Kidney epithelial cell (primary cell): ENCODE measurements at places on chromosomes 11 and 22. TPM values are rescaled to one million over a fixed set of nuclear protein-coding genes. Genes with fewer than 3 reads are reported as not detected.
A peak's percentile ranks its signal among the peaks of the same experiment; 100 is the strongest.

DNA sequence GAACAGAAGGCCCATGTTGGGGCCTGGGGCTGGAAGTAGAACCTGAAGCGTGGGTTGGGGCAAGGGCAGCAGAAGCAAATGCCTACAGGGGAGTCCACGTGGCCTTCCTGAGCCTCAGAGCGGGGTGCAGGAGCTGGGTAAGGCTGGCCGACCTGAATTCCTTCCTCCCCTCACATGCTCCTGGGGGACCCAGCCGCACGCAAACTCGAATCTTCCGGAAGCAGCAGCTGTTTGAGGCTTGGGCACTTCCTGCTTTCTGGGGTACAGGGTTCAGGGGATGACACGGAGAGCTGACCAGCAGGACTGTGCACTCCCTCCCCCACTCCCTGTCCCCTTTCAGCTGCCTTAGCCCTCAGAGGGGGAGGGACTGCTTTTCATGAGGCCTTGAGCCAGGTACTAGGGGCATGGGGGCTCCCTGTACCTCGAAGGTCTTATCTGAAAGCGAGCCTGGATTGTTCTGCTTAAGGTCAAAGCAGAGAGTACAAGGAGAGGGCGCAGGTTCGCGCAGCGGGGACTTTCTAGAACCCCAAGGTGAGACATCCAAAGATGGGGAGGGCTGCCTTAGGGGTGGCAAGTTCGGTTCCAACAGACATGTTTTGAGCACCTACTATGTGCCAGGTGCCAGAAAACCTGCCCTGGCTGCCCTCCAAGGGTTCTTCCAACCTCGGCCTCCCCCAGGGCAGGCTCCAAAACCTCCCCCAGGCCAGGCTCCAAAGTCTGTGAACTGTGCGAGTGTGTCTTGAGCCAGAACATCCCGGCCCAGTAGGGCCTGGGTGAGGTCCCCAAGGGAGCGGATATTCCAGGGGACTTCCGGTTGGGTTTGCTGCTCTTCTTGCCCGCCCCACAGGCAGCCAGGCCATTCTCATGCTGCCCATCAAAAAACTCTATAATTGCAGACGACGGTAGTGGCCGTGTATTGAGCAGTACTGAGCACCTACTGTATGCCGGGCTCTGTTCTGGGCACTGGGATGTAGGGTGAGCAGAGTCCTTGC is 1.7 kb downstream of the NCF4 start:
- no peak for DNase-seq

Gene TMEM191C
- 4.8 and 6.7 TPM in 2 replicates for total RNA-seq

- DNase-seq = no peak
These were observed 65.9 kb downstream of the KREMEN1 start for GRCh38 chr22:29138556-29139305.

Gene OR4B1
- total RNA-seq = not detected in 2 replicates

- DNase-seq = no peak
These were observed at the start of gene MAPK12 for GRCh38 chr22:50261615-50262459. Gene MAPK12, minus strand, starts transcription at chr22:50261683. Its CDS starts 174 bp downstream, at chr22:50261509.

DNA sequence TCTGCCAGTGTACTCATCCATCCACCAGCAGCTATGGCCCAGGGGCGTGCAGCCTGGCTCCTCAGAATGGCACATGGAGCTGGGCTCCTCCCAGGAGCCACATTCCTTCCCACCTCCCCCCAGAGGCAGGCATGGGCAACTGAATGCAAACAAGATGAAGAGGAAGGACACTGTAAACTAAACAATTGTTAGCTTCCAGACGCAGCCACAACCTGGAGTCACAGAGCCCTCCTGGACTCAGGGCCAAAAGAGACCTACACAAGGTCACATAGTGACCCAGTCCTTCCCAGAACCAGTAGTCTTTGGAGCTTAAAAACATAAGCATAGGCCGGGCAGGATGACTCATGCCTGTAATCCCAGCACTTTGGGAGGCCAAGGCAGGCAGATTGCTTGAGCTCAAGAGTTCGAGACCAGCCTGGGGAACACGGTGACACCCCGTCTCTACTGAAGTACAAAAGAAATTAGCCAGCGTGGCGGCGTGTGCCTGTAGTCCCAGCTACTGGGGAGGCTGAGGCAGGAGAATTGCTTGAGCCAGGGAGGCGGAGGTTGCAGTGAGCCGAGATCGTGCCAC is 30.7 kb upstream of the CLDN5 start:
- no peak for DNase-seq

DNA sequence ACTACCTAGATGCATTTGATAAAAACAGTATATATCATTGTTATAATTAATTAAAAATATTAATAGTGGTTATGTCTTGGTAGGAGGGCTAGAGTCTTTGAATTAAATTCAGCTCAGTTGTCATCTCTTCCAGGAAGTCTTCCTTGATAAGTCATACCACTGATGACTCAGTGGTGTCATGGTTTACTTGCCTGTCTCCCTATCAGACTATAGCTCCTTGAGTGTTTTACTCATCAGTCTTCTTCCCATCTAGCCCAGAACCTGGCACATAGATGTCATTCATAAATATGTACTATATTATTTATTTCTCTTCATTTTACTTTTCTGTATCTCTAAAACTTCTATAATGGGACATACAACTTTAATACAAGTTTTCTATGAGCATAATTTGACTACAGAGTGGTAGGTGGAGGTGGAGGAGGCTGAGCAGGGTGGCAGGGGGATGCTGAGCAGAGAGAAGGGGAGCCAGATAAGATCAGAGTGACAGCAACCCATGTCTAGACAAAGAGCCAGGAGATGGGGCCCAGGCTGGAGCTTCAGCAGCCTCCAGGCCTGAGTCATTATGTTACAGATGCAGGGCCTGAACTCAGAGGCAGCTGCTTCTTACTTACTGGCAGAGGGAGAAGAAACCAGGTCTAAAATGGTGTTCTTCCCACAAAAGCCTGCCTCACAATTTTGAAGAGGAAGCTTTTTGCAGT is 82.3 kb upstream of the PHOX2A start:
- DNase-seq = peak; percentile 31

DNA sequence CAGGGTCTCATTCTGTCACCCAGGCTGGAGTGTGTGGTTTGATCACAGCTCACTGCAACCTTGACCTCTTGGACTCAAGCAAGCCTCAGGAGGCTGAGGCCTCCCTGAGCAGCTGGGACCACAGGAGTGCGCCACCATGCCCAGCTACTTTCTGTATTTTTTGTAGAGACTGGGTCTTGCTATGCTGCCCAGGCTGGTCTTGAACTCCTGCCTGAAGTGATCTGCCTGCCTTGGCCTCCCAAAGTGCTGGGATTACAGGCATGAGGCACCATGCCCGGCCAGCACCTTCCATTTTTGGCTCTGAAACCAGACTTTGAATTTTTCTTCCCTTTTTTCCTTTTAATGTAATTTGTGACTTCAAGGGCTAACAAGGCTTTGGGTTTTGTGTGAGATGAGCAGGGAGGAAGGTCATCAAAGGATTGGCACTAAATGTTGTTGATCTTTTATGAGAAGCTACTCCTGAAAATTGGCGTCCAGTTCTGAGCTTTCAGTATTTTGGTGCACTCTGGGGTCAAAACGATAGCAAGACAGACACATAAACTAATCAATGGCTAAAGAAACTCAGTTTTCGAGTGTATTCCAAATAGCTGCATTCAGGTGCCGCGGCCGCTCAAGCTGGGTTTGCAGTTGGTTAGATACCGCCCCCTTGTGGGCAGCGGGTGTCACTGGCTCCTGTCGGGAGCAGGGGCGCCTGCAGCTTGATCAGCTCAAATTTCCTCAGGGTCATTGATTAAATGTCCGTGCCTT is 51.9 kb upstream of the CLMP start:
- DNase-seq = peak; percentile 41

DNA sequence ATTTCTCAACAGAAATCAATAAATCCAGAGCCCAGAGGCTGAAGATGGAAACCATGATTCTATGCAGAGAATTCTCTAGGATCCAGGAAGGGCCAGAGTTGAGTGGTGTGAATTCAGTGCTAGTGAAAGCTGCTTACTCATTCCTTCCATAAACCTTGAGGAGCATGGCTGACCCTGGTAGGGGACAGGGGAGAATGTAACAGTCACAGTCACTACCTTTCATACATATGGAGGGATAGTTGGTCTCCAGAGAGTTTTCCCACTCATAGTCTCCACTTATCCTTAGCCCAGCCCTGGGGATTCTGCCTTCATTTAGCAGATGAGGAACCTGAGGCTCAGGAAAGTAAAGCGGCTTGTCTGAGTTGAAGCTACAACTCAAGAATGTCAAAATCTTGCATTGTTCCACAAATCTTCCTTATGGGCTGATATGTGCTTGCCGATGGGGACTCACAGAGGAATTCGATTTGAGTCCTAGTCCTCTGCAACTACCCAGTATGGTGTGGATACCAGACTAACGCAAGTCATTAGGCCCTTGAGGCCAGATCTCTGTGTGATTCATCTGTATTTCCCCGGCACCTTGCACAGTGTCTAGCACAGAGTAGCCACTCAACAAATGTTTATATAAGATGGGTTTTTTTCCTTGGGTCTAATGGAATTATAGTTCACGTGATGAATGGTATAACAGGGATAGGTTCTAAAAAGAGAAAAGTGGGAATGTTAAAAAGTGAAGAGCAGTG is 3.7 kb upstream of the ANAPC15 start:
- no peak for DNase-seq

DNA sequence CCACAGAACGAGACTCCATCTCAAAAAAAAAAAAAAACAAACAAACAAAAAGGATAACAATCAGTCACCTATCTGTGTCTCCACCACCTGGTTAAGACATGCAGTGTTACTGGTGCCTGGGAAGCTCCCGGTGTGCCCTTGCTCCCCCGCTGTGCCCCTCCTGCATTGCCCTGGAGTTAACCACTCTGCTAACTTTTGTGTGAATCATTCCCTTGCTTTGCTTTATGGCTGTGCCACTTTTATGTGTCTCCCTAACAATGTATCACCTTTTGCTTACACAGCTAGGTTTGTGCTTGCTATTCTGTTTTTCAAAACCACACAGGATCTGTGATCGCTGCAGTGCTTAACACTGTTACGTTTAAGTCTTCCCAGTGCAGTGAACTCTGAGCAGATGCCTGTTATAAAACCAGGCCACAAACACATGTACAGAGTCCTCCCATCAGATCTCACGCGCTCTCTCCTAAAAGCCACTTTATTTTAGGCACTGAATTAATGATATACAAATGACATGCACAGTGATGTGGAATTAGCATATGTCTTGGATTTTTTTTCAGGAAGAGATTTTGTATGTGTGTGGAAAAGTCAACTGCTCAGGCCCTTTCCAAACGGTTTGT is 69.9 kb downstream of the BUD13 start:
- DNase-seq = peak; percentile 21

DNA sequence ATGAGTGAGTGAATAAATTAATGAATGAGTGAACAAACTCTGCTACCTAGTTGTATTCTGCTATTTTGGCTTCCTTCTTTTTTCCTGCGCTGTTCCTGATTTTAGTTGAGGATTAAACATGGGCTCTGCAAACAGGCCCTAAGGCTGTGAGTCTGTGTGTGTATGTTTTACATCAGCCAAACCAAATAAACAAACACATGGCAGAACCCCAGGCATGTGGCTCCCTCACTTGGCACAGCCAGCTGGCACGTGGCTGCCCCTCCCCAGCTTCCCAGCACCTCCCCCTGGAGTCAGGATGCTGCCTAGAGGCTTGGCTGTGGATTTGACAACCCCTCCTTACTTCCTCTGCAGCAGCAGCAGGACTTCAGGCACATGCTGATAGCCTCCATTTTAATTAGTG is 593.2 kb downstream of the INSC start:
- no peak for DNase-seq

DNA sequence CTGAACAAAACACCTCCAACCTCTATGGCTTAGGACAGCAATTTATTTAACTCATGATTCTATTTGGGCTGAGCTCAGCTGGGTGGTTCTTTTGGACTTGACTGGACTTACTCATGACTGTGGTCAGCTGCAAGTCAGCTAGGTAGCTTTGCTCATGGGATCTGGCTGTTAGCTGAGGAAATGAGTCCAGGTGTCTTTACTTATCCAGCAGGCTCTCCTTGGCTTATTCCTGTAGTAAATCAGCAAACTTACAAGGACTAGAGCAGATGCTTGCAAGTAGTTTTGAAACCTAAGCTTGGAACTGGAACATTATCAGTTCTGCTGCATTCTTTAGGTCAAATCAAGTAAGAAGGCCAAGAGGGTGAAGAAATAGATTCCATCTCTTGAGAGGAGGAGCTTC is 8.0 kb upstream of the HIKESHI start:
- no peak for DNase-seq

Gene MUC6
- total RNA-seq = under 0.01 TPM in 1 of 2 replicates, not detected in the other

Gene DLG2
- 0.75 and 1.8 TPM in 2 replicates for total RNA-seq

Gene SHANK3
- 3.8 and 6.0 TPM in 2 replicates for total RNA-seq

GRCh38 chr11:8967184-8967583 is 2.9 kb upstream of the TMEM9B start:
- DNase-seq = no peak

- no peak for DNase-seq
These were observed 44.1 kb downstream of the MYH9 start for GRCh38 chr22:36343720-36344105.

- no peak for DNase-seq
These were observed 158.2 kb upstream of the GUCY1A2 start for GRCh38 chr11:107176148-107177105.

Gene IPO7
- total RNA-seq = 95.1 and 109 TPM in 2 replicates

DNA sequence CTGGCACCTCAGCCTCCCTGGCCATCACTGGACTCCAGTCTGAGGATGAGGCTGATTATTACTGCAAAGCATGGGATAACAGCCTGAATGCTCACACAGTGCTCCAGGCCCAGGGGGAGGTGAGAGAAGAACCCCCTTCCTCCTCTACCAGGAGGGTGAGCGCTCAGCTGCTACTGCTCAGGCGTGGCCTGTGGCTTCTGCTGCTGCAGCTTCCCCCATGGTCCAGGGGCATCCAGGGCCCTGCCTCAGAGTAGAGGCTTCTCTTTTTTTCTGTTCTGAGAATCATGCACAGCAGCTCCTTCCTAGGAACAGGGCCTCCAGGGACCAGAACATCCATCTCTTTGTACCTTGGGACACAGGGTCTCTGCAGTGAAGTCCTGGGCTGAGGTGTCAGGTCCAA is 83.1 kb downstream of the VPREB1 start:
- no peak for DNase-seq

GRCh38 chr11:69923641-69924307 is 104.6 kb upstream of the FGF3 start:
- no peak for DNase-seq

Gene H19
- total RNA-seq = 56.9 and 78.8 TPM in 2 replicates

Gene GSTT2B
- total RNA-seq = 3.4 and 3.8 TPM in 2 replicates

Gene KRTAP5-9
- total RNA-seq = not detected in 2 replicates

- DNase-seq = no peak
These were observed 26.9 kb downstream of the BLID start for GRCh38 chr11:122089111-122089510.

- no peak for DNase-seq
These were observed 125.2 kb downstream of the TEAD1 start for GRCh38 chr11:12799334-12799835.
